CD4-positive, alpha-beta T cell (primary cell): ENCODE measurements at places on chromosomes 3 and 15. TPM values are rescaled to one million over a fixed set of nuclear protein-coding genes. Genes with fewer than 3 reads are reported as not detected.

The RASSF1 gene
- total RNA-seq = 68.0 TPM

The AQP9 gene
- 0.31 TPM for total RNA-seq

- no peak for DNase-seq
These were observed 205.8 kb upstream of the EOMES start for GRCh38 chr3:27927882-27928281.

The SSUH2 gene
- total RNA-seq = not detected

The C3orf80 gene
- total RNA-seq = not detected

GRCh38 chr3:31819441-31819840 lies 161.6 kb downstream of the OSBPL10 start:
- no peak for DNase-seq

The CMTM8 gene
- total RNA-seq = 7.5 TPM

DNA sequence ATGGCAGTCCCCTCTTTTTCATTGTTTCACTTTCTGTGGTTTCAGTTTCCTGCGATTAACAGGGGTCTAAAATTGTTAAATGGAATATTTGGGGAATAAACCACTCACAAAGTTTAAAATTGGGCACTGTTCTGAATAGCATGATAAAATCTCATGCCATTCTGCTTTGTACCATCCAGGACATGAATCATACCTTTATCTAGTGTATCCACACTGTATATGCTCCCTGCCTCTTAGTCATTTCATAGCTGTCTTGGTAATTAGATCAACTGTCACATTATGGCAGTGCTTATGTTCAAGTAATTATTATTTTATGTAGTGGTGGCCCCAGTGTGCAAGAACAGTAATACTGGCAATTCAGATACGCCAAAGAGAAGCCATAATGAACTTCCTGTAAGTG lies 734.5 kb downstream of the ZPLD1 start:
- DNase-seq = no peak

The GABRB3 gene
- not detected for total RNA-seq

The CCR2 gene
- 1.0 TPM for total RNA-seq

DNA sequence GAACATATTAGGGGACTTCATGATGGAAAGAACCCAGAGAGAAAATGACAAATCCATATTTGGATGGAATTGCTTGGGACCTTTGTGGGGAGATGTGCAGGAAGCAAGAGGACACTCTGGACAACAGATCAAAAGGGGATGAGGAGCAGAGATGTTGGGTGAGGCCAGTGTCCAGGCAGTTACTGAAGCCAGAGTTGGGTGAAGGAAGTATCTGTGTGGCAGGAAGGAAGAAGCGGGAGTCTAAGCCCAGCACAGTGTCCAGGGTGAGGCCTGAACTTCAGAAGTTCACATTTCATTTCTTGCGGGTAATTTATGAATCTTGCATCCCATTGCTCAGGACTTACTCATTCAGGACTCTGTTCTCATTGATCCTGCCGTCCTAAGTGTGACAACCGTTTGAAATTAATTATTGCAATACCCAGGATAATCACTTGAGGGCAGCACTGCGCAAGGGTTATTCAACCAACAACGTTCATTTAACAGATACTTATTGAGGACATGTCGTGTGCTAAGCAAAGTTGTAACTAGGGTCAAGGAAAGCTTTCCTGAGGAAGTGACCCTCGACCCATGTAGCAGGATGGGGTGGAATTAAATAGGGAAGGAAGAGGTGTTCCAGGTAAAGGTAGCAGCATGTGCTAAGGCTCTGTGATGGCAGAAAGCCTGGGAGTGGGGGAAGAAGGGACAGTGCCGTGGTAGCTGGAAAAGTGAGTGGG lies 61.3 kb upstream of the CMTM8 start:
- peak; percentile 46 for DNase-seq

DNA sequence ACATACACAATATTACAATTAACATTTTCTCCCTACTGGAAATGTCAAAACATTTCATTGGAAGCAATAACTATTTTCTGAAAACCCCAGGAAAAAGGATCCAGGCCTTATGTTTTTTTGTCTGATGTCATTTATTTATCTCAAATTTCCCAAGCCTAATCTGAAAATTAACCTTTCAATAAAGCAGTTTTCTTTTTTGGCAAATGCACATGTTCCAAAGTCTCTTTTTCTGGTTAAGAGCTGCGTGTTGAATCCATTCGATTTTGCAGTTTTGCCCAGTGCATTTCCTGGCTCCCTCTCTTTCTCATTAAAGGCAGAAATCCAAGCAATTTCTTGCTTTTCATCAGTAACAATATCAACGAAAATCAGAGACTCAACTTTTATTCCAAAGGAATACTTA lies 222.3 kb downstream of the NR1D2 start:
- no peak for DNase-seq

DNA sequence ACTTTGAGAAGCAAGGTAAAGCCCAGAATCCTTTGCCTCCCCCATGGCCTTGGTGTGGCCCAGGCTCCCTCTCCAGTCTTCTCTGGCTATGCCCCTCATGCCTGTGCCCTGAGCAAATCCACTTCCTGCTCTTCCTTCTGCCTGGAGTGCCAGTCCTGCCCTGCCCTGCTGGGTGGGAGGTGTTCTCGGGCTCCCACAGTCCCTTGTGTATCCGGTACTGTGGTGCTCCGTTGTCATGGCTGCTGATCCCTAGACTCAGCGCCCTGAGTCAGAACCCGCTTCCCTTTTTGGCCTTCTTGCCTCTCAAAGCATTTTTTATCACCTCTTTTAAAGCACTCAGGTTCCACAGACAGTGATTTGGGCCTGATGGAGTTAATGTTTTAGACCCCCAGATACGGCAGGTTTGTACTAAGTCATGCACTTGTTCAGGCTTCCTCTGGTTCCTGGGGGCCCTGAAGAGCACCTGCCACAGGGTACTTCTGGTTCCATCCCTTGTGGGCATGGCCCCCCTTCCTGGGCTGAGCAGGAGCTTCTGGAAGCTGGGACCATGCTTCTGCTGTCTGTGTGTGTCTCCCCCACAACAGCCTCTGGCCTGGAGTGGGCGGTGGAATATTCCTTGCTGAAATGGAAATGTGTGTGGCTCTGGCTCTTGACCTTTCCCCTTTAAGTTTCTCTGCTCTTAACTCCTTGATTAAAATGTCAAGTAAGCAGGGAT lies 29.6 kb upstream of the ADAMTS7 start:
- no peak for DNase-seq

- DNase-seq = no peak
These were observed 44.6 kb upstream of the SATB1 start for GRCh38 chr3:18469775-18470174.

The AP3B2 gene
- total RNA-seq = 0.98 TPM

DNA sequence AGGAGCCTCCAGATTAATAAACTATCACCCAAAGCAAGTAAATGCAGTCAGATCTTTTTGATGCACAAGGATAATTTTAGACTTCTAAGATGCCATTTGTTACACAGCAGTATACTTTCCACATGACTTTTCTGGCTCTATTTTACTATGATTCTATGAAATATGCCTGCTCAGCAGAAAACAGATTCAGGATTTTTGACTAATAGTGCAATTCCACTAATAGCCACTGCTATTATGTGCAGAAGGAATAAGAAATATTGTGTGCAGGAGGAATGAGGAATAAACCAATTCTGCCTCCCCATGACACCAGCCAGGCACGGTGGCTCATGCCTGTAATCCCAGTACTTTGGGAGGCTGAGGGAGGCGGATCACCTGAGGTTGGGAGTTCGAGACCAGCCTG lies 11.5 kb upstream of the SPPL2A start:
- DNase-seq = no peak

- DNase-seq = no peak
These were observed 49.0 kb downstream of the MSL2 start for GRCh38 chr3:136146981-136147729.

- DNase-seq = no peak
These were observed 2.9 kb downstream of the RBSN start for GRCh38 chr3:15096046-15096445.

The CA12 gene
- total RNA-seq = not detected

The ACP3 gene
- not detected for total RNA-seq

The MAN2C1 gene
- total RNA-seq = 546 TPM

GRCh38 chr3:120793601-120794000 lies 51.1 kb downstream of the GTF2E1 start:
- DNase-seq = no peak

The SGO1 gene
- total RNA-seq = not detected
